ENCODE measurements at places on chromosomes 2 and 18.

DNA sequence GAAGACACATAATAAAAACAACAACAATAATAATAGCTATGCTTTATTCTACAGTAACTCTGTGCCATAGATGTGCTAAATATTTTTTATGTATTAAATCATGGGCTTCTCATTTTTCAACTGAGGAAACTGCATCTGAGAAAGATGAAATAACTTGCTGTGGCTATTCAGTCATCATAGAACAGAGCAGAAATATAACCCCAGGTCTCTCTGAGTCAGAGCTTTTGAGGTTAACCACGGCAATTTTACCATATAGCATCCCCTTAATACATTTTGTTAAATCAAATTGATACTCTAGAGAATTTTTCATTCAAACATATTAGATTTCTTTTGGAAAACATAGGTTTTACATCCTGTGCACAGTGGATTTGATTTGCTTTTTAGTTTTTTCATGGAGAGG lies 586.6 kb upstream of the KLHL29 start:
- DNase-seq, result peak; percentile 5

- no peak for DNase-seq
Measured at GRCh38 chr18:2471523-2471922, 99.8 kb downstream of the METTL4 start.

DNA sequence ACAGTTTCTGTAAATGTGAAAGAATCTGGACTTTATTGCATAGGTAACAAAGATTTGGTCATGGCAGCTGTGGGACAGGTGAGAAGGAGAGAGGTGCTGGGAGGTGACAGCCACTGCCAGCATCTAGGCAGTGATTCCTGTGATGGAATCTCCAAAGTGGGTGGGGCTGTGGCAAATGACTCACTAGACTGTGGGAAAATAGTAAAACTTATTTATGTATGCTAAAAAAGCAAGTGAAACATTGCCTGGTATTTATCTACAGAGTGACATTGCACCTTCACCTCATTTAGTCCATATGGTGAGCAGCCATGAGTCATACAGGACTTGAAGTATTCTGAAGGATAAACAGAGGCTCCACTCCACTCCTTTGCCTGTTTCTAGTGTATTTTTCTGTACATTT lies 145.3 kb upstream of the MEX3C start:
- peak; percentile 3 for DNase-seq

DNA sequence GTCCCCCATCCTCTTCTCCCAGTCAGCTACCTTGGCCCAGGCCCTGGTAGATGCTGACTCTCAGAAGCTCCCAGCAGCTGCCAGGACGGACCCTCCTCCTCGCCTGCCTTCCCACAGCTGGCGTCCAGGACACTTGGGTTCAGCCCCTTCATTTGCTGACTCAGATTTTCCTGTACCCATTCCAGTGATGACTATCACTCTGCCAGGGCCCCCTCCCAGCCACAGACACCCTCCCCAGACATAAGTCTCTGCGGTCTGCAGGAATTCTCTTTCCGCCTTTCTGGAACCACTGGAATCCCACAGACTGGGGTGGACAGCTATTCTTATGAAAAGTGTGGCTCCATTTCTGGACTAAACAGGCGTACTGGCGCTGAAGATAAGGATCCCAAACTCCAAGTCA lies 260.3 kb upstream of the EPAS1 start:
- DNase-seq, result peak; percentile 85

- no peak for DNase-seq
Measured at GRCh38 chr2:121064186-121064585, 220.8 kb downstream of the TFCP2L1 start.

GRCh38 chr2:191264647-191265081 lies 19.5 kb downstream of the MYO1B start:
- DNase-seq, result peak; percentile 81

DNA sequence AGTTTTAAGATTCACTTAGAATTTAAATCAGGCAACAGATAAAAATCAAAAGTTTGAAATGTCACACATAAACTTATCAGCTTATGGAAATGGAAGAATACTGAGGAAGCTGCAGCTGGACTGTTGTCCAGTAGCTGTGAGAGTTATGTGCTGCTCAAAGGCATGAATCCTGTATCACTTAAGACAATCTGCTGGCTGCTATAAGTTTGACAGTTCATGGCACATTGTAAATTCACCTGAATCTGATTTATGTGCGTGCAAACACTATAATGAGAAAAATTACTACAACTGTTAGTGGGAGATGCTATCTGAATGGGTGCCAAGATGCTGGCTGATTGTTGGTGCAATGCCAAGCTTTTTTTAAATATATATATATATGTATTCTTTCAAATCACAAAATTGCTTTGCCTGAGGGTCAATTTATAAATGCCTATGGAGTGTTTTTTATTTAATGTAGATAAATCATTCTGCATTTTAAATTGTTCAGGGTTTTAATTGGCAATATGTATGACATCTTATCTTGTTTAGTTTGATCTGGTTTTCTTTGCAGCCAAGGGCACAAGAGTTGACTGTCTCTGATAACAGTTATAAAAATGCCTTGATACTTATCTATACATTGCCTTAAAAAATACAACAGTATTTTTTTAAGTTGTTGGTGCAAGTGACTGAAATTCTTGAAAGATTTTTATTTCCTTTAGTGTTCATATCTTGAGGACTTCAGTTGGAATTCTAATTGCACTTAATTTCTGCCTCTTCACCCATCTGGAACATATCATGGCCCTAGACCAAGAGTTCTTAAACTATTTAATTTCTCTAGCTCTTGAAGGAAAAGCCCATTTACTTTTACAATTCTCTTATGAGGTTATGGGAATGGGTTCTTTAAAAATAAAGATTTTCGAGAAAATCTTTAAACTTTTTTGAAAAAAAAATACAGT lies 48.7 kb downstream of the CAVIN2 start:
- DNase-seq, result no peak

GRCh38 chr2:210557721-210558120 lies 1.3 kb downstream of the CPS1 start:
- no peak for DNase-seq

DNA sequence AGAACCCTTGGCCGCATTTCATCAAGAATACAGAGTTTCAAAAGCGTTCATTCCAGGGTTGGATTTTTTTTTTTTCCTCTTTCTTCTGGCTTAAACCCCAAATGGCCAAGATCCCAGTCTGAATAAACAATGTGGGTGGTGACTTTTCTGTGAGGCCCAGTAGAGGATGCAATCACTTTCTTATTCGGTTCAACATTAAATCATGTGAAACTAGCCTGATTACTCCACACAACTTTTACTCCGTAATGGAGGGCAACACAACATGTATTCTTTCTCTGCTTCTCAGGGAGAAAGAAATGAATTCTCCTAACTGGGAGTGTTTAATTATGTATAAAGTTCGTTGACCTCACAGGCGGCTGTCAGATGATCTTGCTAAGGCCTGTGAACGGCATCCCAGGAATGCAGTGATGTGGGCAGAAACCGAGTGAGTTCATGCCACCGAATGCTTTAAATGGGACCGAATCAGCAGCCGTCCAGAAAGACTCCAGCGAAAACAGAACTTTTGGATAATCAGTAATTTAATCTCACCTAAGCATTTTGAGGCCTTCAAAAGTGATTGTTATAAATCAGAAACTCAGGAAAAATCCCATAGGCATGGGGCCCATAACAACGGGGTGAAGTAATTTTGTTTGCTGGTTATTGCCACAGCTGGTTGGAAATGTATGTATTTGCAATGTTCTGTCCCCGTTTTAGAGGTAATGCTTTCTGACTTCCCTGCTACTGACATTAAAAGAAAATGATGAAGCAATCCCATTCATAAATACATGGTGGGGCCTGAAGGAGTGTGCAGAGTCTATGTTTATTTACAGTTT lies 81.5 kb downstream of the BCL2 start:
- DNase-seq, result peak; percentile 77

- DNase-seq, result no peak
Measured at GRCh38 chr2:233384811-233385488, 30.7 kb downstream of the DGKD start.

DNA sequence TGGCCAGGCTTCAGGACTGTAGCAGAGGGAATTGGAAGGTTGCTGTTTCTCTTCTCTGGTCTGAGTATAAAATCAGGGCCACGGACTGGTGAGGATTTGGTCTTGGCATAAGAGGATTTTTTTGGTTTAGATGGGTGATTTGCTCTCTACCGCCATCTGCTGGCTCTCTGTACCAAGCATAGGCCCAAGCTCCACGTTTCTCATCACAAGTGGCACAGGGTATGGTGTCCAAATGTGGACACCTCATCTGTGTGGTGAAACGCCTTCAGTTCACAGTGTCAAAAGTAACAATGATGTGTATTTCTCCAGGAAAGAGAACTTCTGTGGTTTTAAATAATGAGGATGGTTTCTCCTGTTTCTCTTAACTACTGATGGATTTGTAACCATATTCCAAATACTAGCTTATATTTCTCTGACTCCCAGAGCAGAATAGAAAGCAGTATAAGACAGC lies 115.1 kb downstream of the EML6 start:
- DNase-seq, result peak; percentile 39

GRCh38 chr2:126614524-126615227 lies 41.3 kb upstream of the GYPC start:
- DNase-seq, result peak; percentile 25

DNA sequence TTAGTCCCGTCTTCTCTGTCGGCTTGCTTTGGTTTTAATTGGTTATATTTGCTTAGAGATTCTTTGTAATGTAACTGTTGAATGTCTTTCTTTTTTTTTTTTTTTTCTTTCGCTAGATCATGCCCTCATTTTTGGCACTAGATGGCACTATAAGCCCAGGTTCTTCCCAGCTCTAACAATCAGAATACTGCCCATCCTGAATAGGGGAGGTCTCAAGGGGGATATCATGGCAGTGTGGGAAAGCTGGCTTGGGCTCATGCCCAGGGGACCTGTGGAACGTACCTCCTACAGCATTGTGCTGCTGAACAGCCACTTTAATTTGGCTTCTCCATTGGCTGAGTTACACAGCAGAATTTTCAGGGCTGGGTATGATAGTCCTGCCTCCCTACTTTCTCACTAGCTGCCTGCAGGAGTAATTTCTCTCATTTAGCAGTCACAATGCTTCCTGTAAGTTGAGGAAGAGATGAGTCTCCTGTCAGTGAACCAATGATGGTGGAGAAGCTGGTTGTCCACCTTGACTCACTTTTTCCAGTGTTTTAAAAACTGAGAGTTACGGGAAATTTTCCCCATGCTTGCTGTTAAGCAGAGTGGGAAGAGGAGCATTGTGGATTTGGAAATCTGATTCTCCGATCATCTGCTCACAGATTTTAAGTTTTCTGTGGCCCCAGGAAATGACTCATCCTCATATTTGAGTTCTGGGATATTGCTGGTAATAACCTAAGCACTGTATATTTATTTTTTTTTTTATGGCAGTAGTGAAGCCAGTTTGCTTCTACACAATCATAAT lies 47.2 kb downstream of the RAD51AP2 start:
- no peak for DNase-seq
